GM23338 (cell line): ENCODE measurements at places on chromosomes 16 and 17.

DNA sequence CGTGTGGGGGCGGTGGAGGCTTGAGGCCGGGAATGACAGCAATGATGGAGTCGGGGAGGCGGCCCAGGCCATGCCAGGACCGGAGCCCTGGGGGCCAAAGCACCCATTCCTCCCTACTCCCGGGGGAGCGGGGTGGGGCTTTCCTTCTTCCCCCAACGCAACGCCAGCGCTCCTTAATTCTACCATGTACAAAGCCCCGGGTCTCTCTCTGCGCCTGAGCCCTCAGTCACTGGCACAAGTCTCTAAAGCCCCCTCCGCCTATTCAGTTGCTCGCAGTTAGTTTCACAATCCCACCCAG lies 245 bp upstream of the RNF227 start:
- DNase-seq: no peak

DNA sequence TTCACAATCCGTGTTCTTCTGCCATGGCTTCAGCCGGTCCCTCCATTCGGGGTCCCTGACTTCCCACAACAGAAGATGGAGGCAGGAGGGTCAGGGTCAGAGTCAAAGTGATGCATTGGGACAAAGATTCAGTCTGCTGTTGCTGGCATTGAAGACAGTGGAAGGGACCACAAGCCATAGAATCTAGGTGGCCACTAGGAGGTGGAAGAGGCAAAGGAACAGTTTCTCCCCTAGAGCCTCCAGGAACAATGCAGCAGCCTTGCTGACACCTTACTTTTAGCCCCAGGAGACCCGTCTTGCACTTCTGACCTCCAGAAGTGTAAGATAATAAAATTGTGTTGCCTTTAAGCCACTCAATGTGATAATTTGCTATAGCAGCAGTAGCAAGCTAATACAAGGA lies 55.9 kb downstream of the MFSD11 start:
- peak; percentile 67 for DNase-seq

- DNase-seq: no peak
Observed at GRCh38 chr17:56310782-56311181, 157.5 kb downstream of the ANKFN1 start.

GRCh38 chr16:65455761-65456160 lies 333.9 kb upstream of the CDH11 start:
- DNase-seq: no peak

- DNase-seq: peak; percentile 68
Observed at GRCh38 chr17:75642784-75643642, 9.8 kb downstream of the SMIM5 start.
